ENCODE measurements at places on chromosomes 7 and 10.
A peak's percentile ranks its signal among the peaks of the same experiment; 100 is the strongest.

DNA sequence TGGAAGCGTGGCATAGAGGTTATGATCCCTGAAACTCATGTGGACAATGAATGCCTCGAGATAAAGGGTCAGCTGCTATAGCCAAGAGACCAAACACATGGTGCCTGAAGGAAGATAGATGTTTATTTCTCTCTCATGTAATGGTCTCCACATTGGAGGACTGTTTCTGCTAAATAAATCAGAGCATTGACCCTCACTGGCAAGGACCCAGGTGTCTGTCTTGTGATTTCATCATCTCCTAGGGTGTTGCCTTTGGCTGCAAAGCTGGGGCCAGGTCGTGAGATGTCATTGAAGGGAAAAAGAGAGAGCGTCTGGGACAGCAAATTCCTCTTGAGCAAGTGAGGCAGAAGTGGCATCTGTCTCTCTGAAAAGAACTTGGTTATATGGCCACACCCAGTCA, 64.6 kb downstream of the JCAD start:
- no peak for DNase-seq

- peak; percentile 70 for DNase-seq
These were observed 10.6 kb upstream of the BPGM start for GRCh38 chr7:134636008-134636449.

- no peak for DNase-seq
These were observed 234.9 kb downstream of the PARD3 start for GRCh38 chr10:34580214-34580613.

GRCh38 chr10:114412907-114413797, 8.8 kb upstream of the AFAP1L2 start:
- DNase-seq = no peak

DNA sequence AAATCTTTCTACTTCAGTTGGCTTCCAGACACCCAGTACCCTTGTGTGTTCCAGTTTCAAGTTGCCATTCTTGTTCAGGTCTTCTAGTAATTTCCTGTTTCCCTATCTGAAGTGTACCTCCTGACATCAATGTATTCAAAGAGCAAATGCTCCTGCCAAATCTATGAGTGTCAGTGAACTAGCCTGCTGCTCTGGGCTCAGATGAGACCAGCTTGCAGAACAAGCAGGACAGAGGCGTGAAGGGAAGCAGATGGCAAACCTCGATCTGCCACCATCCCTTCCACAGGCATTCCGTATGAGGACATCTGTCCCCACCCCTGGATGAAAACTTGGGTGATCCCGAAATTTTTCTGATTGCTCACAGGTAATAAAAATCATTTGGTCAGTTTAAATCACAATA, 4.4 kb upstream of the MPP7 start:
- DNase-seq = no peak

- no peak for DNase-seq
These were observed 219.5 kb downstream of the PAXIP1 start for GRCh38 chr7:154783281-154783909.

- no peak for DNase-seq
These were observed 115.6 kb downstream of the CDK6 start for GRCh38 chr7:92720604-92721350.
